Omental fat pad (tissue), 4 donors: ENCODE measurements at places on chromosomes 7 and 10. TPM values are rescaled to one million over a fixed set of nuclear protein-coding genes. Genes with fewer than 3 reads are reported as not detected.

Gene ABCB4
- total RNA-seq: 0.84 TPM

Gene GDF2
- total RNA-seq: not detected

Gene NKX1-2
- total RNA-seq: not detected

Gene PRPF18
- total RNA-seq: 32.9 TPM

Gene NRF1
- 20.2 TPM for total RNA-seq

Gene STEAP4
- 163 TPM for total RNA-seq

Gene TRDMT1
- total RNA-seq: 13.7 TPM

Gene ZNF365
- 0.12 TPM for total RNA-seq

Gene HGF
- 7.3 TPM for total RNA-seq

Gene UPF2
- 17.7 TPM for total RNA-seq

DNA sequence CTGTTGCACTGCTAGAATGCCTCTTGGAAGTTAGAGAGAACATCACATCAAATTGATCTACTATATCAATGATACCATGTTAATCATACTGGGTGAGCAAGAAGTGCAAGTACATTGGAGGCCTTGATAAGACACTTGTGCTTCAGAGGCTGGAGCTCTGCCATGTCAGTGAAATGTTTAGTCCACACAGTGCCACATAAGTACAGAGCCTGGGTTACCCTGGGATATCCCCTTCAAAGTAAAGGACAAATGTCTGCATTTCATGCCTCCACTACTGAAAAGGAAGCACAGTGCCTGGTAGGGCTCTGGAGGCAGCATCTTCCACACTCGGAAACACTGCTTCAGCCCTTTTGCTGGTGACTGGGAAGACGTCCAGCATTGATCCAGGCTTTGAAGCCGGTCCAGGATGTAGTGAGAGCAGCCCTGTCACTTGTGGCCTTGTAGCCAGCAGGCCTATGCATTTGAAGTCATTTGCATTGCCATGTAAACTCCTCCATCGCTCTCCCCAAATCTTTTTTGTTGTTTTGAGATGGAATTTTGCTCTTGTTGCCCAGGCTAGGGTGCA is 15.7 kb upstream of the STN1 start:
- DNase-seq: no peak

- DNase-seq: no peak
These were observed 309.1 kb downstream of the MDFIC start for GRCh38 chr7:115230882-115231571.

GRCh38 chr7:157235357-157236333 is 96.9 kb downstream of the UBE3C start:
- DNase-seq: no peak

DNA sequence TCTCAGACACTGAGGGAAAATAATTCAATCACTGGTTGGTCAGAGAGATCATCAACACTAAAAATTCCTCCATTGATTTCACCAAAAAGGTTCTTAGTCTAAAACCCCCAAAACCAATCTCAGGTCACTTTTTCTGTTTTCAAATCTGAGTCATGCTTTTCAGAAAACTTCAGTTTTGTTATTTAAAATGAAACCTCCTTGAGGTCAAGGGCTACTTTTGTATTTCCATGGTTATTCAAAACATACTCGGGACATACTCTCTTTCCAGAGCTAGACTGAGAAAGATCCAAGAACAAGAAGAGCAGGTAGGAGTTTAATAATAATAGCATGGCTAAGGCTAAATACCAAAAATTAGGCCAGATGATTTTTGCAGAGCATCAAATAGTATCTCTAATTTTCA is 152.8 kb downstream of the SDHAF3 start:
- DNase-seq: no peak

DNA sequence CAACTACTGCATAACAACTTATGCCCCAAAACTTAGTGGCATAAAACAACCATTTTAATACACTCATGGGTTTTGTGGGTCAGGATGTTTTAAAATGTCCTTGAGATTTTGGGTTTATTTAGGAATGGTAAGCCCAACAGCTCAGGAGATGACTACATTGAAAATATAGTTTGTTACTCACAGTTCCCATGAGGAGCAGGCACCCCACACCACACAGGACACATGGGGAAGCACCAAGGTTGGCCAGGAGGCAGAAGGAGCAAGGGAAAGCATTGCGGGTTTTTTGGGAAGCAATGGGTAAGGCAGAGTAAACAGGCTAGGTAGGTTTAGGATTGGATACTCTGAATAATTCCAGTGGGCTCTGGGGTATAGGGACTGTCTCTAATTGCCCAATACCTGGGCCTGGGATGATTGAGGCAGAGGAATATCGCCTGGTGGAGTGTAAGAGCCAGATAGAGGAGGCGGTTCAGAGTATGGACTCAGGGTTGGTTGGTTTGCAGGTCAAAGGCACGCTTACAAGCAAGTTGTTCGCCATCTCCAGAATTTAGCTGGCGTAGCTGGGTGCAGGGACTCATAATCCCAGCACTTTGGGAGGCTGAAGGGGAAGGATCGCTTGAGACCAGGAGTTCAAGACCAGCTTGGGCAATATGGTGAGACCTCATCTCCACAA is 10.0 kb upstream of the MARVELD1 start:
- DNase-seq: no peak

DNA sequence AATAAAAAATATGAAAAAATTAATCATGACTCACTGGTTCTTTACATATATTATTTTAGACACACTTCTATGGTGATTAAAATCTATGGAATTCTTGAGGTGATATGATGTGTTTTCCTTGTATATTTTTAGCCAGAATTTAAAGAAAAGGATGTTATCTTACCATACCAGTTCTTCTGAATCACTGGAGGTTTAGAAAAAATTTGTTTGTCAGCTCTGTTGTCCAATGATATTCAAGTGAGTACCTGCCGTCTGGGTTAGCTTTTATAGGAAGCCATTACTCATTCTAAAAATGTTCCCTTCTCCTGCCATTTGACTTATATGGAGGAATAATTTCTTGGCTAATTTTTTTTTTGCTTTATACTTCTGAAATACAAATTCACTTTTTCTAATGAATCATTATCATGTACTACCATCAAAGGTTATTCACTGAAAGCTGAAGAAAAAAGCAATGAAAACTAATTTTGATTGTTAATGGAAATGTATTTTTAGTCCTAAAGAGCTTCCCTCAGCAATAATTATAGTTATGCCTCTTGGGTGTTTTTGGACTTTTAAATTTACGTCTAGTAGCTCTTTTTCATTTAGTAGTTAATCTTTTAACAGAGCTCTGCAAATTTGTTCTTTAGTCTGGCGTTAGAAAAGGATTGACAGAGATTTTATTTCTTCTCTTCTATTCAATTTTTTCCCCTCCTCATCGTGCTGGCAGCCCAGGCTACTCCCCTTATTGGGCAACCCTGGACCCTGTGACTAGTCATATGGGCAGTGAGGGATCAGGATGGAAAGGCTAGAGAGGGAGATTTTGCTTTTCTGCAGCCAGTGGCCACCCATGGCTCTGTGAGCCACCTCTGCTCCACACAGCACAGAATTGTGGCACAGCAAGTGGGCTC is 434.2 kb downstream of the LRMDA start:
- no peak for DNase-seq

DNA sequence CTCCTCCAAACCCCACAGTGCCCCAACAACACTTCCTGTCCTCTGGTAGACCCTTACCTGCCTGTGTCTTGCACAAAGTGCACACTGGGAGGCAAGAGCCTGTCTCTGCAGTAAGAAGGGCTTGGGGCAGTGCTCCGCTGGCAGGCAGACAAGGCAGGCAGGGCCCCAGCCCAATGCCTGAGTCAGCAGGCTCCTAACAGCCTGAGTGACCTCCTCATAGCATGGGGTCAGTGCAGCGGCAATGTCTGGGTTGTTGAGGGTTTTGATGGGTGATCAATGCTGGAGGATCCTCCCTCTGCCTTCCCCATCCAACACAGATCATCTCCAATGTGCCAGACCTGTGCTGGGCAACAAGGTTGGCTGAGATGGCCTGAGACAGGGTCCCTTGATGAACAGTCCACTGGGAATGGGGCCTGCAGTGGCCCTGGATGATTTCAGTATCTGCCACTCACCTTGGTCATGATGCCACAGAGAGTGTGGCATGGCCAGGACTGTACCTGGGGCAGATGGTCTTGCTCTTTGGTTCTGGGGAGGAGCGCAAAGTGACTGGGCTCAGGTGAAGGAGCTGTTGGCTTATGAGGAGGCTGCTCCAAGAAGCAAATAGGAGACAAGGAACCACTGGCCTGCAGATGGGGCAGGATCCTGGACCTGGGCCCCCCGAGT is 55.6 kb upstream of the CAMK2B start:
- no peak for DNase-seq

GRCh38 chr7:139620676-139621344 is 97.3 kb downstream of the CLEC2L start:
- no peak for DNase-seq

GRCh38 chr10:625333-625696 is 64.2 kb downstream of the DIP2C start:
- no peak for DNase-seq

GRCh38 chr10:64726466-64726865 is 1205.3 kb downstream of the REEP3 start:
- DNase-seq: no peak

DNA sequence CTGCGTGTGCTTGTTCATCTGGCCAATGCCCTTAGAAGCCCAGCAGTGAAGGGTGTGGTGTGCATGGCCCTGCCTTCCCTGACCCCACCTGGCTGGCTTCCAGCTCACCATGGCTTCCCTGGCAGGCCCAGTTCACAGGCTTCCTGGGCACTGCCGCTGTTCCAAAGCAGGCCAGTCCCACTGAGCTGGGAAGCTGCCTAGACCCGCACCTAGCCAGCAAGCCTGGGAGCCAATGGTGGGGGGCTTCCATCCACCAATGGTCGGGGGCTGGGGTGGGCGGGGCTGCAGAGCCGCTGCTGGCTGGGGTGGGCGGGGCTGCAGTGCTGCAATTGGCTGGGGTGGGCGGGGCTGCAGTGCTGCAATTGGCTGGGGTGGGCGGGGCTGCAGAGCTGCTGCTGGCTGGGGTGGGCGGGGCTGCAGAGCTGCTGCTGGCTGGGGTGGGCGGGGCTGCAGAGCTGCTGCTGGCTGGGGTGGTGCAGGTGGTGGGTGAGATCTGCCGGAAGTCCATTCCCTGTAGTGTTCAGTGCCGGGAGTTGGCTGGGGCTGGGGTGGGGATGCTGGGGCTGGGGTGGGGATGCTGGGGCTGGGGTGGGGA is 12.4 kb downstream of the CALY start:
- no peak for DNase-seq

GRCh38 chr10:5413012-5413938 is 918 bp downstream of the NET1 start:
- no peak for DNase-seq

DNA sequence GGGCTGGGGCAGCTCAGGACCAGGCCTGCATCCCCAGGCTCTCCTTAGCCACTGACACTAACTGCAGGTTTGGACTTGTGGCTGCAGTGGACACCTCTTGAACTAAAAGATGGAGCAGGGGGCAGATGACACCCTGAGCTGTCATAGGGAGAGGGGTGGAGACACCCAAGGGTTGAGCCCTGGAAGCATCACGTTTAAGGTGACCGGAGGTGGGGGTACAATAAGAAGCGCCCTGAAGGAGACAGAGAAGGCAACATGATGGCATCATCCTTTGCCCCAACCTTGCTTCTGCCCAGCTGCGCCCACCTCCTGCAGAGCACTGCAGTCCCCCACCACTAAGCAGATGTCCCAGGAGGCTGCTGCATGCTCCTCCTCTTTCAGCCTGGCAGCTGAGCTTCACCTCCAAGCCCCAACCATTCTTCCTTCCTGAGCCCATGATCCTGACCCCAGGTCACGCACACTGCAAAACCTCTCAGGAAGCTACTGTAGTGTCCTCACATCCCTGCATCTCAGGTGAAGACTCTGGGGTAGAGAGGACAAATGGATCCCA is 25.5 kb downstream of the OGDHL start:
- no peak for DNase-seq

DNA sequence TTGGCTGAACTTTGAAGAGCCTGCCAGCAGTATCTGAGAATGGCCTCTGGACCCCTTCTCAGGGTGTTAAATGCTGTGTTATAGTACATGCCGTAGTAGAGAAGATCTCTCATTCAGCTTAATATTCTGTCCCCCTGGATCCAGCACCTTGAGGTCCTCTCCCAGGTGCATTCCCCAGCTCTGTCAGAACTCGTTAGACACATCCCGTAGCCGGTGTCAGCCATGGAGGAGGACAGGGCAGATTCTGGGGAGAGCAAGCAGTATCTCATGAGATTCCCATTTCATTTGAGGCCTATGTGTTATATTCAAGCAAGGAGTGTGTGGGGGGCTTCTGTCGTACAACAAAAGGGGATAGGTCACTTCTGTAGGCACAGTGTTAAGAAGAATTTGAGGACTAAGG is 34.8 kb downstream of the NACAD start:
- no peak for DNase-seq

DNA sequence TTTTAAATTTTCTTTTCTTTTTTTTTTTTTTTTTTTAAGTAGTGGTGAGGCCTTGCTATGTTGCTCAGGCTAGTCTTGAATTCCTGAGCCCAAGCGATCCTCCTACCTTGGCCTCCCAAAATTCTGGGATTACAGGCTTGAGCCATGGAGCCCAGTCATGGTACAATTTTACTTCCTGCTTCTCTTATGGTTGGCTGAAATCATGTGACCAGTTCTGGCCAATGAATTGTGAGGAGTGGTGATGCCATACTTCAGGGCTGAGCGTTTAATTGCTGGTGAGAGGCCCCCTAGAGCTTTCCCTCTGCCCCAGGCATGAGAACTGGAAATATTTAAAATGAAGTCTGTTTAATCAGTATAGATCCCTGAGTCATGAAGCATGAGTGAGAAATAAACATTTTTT is 22.2 kb upstream of the BAIAP2L1 start:
- DNase-seq: no peak

- no peak for DNase-seq
These were observed 78.5 kb downstream of the ZRANB1 start for GRCh38 chr10:125020386-125020785.
